ENCODE measurements at places on chromosomes 6 and 20.

DNA sequence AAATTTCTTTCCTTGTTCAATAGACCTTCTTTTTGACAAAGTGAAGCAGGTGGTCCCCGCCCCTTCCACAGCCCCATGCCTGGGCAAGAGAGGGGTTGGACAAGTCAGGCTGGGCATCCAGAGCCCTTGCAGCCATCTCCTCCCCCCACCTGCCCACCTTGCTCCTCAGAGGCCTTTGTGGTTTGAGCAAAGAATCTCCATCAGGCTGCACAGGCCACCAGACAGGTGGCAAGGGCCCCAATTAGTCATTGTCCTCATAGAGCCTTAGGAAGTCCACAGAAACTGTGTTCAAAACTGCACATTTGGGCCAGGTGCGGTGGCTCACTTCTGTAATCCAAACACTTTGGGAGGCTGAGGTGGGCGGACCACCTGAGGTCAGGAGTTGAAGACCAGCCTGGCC, 1.5 kb upstream of the MAPK13 start:
- no peak for DNase-seq

- DNase-seq = peak; percentile 61
These were observed 241.4 kb downstream of the IBTK start for GRCh38 chr6:82006027-82006738.

DNA sequence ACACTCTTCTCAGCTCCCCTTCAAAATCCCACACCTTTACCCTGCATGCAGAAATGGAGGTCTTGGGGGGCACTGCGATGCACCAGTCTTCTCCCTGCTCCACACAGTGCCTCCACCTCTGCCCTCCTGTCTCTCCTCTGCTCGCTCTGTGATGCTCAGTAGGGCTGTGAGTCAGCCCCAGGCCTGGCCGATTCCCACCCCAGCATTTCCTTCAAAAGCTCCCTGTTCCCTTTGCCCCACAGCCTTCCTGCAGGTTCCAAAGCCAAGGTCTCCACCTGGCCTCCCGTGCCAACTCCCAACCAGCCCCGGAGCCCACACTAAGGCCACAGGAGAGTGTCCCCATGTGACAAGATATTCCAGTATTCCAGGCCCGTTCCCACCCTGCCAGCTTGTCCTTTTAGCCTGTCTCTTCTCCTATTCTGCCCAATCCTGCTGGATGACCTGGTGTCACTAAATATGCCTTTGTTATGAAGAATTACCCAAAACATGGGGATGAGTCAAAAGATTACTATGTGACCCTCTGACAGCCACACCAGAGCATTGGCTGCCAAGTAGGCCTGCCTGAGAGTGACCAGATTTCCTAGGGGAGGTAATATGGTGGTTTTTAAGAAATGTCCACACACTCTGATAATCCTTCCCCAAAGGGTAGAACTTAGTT, 118.9 kb upstream of the NXT1 start:
- peak; percentile 45 for DNase-seq

DNA sequence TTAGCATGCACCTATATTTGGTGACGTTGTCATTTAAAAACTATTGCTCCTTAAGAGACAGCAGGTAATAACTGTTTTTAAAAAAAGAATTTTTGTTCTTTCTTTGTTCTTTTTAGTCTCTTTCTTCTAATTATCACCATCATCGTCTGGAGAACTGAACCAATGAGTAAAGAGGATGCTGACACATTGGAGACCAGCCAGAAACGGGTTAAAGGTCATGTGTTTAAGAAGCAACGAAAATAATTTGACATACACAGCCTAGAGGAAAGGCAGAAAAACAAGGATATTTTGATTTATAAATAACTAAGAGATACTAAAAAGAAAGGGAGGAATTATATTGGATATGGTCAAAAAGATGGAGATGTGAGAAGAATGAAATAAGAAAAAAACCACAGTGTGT, 19.2 kb upstream of the FYN start:
- DNase-seq = no peak

GRCh38 chr6:52077180-52077884, 10.1 kb downstream of the PKHD1 start:
- DNase-seq = no peak

DNA sequence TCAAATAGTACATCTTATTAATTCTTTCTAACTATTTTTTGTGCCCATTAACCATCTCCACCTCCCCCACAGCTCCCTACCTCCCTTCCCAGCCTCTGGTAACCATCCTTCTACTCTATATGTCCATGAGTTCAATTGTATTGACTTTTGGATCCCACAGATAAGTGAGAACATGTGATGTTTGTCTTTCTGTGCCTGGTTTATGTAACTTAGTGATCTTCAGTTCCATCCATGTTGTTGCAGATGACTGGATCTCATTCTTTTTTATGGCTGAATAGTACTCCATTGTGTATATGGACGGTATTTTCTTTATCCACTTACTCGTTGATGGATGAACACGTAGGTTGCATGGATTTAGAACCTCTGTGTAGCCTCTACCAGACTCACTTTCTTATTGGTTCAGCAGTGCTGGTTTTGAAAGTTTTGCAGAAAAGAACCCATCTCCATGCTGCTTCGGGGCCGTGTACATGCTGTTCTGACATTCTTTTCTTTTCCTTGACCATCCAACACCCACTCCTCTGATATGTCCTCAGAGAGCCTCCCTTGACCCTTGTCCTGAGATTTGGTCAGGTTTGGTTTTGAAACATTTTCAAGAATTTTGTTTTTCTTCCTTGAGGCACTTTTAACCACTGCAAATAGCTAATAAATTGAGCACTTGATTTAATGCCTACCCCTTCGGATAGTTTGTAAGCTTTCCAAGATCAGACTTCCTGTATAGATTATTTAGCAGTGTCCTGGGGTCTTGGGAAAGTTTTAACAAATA, 231.2 kb upstream of the ZFP64 start:
- DNase-seq = peak; percentile 35

DNA sequence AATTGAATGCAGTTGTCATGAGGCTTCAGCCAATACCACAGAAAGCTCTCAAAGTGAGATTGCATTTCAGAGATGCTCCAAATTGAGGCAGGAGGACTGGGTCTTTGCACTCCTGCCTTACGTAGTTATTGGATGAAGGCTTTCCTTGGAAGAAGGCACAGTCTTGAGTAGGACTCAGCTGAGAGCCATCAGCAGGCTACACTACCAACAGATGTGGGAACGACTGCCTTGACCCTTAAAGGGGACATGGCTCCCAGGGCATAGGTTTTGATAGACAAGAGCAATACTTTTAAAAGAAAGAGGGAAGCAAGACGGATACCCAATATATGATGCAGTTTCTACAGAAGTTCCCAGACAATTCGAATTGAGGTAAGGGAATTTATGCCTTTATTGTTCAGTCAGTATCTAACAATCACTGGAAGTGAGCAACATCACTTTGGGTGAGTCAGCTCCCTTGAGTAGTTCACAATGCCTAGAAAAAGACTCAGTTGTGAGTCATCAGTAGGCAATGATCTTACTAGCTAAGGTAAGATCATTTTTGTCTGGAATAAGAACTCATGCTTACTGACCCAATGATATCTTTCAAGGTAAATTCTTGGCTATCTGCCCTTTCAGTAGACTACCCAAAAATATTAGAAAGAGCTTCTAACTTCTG, 390.8 kb downstream of the GJA1 start:
- peak; percentile 77 for DNase-seq

- no peak for DNase-seq
These were observed 662.5 kb downstream of the CBLN4 start for GRCh38 chr20:55342822-55343221.

GRCh38 chr6:70315079-70315751, 12.3 kb upstream of the COL9A1 start:
- no peak for DNase-seq

- DNase-seq = peak; percentile 86
These were observed 44.9 kb upstream of the FAM83B start for GRCh38 chr6:54801669-54802068.

GRCh38 chr6:37994223-37994622, 174.7 kb downstream of the ZFAND3 start:
- peak; percentile 64 for DNase-seq

DNA sequence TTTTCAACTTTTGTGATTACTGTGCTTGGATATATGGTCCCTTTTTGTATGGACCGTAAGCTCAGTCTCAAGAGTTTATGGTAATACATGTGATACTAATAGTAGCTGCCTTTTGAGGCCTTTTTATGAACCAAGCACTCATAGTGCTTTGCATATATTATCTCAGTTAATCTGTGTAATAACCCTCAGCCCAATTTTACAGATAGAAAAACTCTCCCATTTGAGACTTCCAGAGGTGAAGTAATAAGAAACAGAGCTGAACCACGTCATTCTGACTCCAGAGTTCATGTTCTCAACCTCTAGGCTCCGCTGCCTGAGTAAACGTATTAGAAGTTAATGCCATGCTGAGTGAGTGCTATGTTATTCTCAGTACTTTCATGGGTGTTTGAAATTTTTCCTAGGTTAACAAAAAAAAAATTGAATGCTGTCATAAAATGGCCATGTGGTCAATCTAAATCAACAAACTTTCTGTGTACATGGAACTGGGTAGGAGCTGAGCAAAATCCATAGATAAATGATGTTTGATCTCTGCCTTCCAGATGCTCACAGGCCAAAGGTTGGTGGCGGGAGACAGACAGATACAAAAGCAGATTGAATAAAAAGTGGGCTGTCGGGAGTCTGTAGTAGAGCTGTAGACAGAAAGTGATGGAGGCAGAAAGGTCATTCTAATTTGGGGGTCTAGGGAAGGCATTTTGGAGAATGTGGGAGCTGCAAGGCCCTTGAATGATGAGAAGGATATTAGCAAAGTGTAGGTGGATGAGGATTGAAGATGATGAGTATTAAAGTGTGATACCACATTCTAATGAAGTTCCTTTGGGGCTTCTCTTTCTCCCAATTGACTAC, 22.6 kb upstream of the ELOVL2 start:
- DNase-seq = no peak

- DNase-seq = no peak
These were observed 1.4 kb downstream of the CYB5R4 start for GRCh38 chr6:83860782-83861495.

GRCh38 chr6:11773013-11773412, 5.6 kb downstream of the ADTRP start:
- no peak for DNase-seq

DNA sequence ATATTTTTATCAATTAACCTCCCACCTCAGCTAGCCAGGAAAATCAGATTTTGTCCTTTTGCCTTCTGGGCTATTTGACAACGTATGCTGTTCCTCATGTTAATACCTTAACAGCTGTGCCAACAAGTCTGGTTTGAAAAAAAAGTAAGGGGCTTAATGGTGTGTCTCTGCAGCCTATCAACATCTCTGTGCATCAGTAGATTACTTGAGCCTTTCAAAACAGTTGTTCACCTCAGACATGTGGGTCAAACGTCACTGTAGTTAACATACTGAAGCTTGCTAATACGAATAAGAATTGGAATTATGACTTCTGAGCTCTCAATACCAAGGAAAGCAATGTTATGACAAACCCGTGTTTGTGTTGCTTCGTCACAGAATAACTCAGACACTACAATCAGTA, 23.0 kb downstream of the CEP57L1 start:
- no peak for DNase-seq

DNA sequence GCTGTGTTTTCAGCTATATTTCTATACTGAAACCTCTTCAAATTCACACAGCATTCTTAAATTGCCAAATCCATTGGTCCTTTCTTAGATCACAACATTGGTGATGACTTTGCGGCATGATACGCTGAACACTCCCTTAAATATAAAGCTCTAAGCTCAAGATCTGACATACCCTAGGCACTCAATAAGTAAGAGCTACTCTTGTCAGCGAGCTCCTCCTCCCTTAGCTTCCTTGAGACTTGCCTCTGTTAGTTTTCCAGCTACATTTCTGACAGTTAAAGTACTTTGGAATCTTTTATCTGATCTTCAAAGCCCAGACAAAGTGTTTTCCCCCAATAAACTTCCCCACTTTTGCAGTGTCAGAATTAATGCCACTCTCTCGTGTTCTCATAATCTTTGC, 117.0 kb downstream of the HIVEP2 start:
- DNase-seq = no peak

GRCh38 chr6:53731866-53732636, 62.8 kb upstream of the LRRC1 start:
- no peak for DNase-seq

DNA sequence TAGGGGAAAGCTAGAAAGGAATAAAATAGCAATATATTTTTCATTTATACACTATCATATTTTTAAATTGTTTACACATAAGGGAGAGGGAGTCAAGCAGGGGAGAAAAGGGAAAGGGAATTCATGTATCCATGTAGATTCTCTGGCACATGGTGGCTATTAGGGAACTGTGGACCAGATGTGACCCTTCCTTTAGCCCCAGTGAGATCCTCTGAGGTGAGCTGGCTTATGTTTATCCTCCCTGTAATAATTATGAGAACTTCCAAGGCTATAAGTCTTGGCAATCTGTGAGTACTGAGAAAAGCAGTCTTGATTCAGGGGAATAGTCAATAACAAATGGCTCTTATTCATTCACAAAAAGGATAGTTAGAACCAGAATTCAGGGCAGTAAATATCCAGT, 42.6 kb downstream of the TSBP1 start:
- no peak for DNase-seq

DNA sequence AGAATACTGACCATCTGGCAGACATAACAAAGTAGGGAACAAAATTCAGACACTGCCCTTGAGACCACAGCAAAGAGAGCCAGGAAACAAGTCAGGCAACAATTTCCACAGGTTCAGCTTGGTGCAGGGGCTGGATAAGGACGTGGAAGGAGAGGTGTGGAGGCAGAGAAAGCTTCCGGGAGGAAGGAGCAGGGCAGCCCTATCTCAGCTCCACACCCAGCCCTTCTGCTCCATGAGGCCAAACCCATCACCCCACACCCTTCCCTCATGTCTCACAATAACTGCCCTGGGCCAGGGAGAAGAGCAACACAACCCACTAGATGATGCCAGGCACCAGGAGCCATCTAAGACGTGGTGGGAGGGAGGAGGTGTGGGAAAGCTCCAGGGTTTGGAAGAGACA, 5.8 kb downstream of the SNHG17 start:
- no peak for DNase-seq

DNA sequence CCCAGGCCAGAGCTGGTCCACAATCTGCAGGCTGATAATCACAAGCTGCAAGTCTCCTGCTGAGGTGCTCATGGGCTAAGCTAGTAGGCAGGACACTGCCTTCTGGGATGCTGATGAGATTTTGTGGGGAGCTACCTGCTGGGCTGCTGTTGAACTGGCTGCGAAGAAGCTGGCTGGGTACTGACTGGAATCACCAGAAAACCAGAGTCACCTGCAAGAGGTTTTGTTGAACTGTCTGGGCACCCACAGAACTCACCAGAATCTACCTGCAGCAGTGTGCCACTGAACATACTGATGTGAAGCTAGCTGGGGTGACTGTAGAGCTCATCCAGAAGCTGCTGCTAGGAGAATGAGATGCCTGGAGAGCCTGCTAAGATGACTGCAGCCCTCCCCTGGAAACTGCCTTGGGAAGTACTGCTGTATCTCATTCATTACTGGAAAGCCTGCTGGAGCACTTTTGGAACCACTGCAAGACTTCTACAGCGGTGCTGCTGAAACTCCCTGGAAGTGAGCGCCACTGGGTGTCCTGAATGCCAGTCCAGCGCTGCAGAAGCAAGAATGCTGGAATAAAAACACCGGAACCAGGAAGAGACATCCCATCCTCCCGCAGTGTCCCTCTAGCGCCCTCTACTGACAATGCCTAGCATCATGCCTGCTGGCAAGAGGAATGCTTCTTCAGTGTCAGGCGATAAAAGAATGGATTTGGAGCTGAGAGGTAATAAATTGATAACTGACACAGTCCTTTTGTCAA, 64.9 kb upstream of the ARHGAP18 start:
- DNase-seq = peak; percentile 85

GRCh38 chr20:58494923-58495622, 20.1 kb downstream of the APCDD1L start:
- DNase-seq = no peak

All from fibroblast of skin of scalp (primary cell).